Stimulated activated CD4-positive, alpha-beta T cell treated with anti-CD3 and anti-CD28 coated beads, Interleukin-4, amount 100 ng/mL, for 1 hour (primary cell): ENCODE measurements at places on chromosomes 12 and 14.

GRCh38 chr12:45732936-45733335, 3.4 kb downstream of the ARID2 start:
- no peak for DNase-seq

- peak; percentile 39 for DNase-seq
These were observed 464.0 kb downstream of the RAD51B start for GRCh38 chr14:68283378-68284123.

GRCh38 chr12:28794211-28794610, 354.9 kb upstream of the FAR2 start:
- DNase-seq: no peak

DNA sequence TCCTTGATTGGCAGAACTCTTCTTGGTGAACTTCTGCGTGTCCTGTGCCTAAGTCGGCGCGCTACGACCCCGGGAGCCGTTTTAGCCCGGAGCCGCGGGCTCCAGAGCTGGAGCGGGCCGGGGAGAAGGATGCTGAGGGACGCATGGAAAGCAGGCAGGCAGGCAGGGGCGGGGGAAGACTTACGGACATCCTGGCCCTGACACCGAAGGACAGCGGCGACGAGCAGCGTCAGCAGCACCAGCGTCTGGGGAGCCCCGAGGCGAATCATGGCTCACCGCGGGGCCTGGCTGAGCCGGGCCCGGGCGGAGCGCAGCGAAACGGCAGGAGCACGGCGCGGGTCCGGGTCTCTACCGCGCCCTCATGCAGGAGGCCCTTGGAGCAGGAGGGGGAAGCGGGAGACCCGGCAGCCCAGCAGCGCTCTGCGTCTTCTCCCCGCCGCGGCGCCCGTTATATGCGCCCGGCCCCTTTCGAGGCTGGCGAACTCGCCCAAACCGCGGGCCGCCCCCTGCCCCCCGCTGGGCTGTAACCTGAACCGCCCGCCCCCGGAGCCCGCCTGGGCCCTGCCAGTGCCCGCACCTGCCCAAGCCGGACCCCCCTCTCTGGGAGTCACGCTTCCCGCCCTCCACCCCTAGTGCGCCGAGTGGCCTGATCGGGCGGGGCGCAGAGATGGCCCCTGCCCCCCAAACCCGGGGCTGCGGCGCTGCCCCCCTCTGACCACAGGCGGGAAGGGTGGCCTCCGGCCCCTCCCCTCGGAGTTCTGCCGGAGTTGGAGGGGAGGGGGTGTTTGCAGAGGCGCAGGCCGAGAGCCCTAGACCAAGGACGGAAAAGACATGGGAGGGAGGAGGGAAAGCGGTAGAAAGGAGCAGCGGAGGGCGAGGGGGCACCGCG, at the start of gene COL2A1:
TSS of gene COL2A1 (minus strand) at position 424 of the 889 bp plus-strand sequence. CDS start at position 269, 155 bp downstream.
- DNase-seq: peak; percentile 23

DNA sequence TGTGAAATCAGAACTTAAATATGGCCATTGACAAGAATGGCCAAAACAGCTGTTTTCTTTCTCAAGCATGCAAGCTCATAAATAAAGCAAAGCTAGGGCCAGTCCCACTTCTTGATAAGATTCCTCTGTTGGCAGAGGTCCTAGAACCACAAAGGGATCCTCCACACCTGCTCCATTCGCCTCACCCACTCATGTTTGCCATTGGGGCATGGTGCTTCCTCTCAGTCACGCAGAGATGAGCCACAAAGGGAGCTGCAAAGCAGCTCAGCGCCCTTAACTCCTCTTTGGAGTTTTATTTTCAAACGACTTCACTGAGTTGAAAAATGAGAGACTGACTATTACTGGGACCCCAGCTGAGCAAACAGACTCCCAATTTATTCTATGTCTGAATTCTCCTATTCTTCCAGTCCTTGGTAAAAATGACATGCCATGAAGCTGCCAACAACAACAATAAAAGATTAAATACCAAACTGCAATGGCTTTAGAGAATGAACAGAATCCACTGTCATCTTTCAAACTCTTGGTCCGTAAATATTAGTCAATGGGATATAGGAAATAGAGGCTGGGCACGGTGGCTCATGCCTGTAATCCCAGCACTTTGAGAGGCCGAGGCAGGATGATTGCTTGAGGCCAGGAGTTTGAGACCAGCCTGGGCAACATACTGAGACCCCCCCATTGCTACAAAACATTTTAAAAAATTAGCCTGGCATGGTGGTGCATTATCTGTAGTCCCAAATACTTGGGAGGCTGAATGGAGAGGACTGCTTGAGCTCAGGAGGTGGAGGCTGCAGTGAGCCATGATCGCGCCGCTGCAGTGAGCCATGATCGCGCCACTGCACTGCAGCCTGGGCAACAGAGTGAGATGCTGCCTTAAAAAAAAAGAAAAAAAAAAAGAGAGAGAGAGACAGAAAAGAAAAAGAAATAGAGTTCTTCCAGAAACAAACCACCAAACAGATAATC, 16.4 kb downstream of the MANSC1 start:
- no peak for DNase-seq

- DNase-seq: no peak
These were observed 88.5 kb upstream of the FZD10 start for GRCh38 chr12:130073721-130074120.

GRCh38 chr12:106431839-106432411, 74.4 kb downstream of the POLR3B start:
- DNase-seq: no peak

DNA sequence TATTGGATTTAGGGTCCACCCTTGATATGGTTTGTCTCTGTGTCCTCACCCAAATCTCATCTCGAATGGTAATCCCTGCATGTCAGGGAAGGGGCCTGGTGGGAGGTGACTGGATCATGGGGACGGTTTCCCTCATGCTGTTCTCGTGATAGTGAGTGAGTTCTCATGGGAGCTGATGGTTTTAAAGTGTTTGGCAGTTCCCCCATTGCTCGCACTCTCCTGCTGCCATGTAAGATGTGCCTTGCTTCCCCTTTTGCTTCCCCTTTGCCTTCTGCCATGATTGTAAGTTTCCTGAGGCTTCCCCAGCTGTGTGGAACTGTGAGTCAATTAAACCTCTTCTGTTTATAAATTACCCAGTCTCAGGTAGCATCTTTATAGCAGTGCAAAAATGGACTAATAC, 118.3 kb downstream of the VRK1 start:
- DNase-seq: no peak

GRCh38 chr14:74951443-74952179, 3.8 kb downstream of the PGF start:
- no peak for DNase-seq

DNA sequence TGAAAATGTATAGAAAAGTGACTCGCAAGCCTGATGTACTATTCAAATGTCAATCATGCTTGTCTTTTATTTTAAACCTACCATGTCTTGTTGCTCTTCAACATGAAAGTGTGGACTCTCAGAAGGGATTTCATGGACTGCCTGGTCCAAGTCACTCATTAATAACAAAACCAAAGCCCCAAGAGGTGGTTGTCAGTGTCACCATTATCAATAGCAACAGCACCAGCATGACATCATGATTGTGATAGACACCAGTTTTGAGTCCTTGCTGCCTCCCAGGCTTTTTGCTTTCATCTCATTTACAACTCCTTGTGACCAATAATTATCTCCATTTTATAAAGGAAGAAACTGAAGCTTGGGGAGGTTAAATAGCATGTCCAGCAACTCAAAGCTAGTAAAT, 112.0 kb upstream of the TMPO start:
- DNase-seq: no peak

- DNase-seq: no peak
These were observed 108.7 kb downstream of the GLT1D1 start for GRCh38 chr12:128961957-128962356.

GRCh38 chr14:22822571-22823098, 7.1 kb upstream of the MRPL52 start:
- DNase-seq: peak; percentile 73

GRCh38 chr12:2395354-2395977, 342.7 kb downstream of the CACNA1C start:
- DNase-seq: peak; percentile 31

- no peak for DNase-seq
These were observed 42.5 kb upstream of the DIO3 start for GRCh38 chr14:101518611-101519473.

- DNase-seq: no peak
These were observed 31.4 kb upstream of the RAP1B start for GRCh38 chr12:68579254-68579653.

- peak; percentile 23 for DNase-seq
These were observed 99.1 kb upstream of the NAP1L1 start for GRCh38 chr12:76183459-76184186.

DNA sequence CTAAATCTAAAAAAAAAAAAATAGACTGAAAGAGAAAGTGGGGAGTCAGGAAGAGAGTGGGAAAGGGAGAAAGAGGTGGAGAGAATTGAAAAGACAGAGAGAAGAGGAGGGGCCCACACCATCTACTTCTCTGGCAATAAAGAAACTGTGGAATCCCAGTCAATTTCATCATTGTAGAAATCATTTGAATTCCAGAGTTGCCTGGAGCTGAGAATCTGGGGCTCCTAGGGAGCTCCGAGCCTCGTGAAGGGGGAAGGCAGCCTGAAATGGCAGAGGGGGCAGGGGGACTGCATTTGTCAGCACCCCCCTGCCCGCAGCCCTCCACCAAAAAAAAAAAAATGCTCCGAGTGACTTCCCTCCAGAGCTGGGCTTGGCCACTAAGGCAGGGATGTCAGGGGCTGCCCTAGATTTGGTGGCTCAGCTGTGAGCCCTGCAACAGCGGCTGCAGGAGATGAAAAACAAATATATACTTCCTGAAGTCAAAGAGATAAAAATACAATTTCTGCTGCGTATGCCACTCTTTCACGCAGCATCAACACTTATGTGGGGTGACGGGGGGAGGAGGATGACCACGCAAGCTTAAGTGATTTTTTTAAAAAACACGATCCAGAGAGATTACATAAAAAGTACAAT, 80.5 kb downstream of the BCL11B start:
- DNase-seq: no peak

- no peak for DNase-seq
These were observed 108.6 kb downstream of the EGLN3 start for GRCh38 chr14:33842299-33842698.

DNA sequence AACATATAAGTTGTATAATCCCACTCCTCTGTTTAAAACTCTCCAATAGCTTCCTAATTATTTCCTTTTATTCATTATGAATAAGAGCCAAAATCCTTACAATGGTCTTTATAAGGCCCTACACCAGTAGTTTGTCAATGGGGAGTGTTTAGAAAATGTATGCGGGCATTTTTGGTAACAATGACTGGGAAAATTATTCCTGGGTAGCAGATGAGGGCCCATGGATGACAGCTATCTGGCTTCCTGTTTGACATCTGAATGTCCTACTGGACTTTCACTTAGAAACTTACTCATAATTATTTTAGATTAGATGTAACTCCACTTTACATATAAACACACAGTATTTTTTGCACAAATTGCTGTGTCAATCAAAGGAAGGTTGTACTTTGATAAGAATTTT, 101.2 kb downstream of the PAPLN start:
- no peak for DNase-seq

- DNase-seq: no peak
These were observed 50.4 kb downstream of the ACADS start for GRCh38 chr12:120775862-120776552.

GRCh38 chr12:56007564-56008559, 10.8 kb downstream of the SUOX start:
- peak; percentile 77 for DNase-seq

DNA sequence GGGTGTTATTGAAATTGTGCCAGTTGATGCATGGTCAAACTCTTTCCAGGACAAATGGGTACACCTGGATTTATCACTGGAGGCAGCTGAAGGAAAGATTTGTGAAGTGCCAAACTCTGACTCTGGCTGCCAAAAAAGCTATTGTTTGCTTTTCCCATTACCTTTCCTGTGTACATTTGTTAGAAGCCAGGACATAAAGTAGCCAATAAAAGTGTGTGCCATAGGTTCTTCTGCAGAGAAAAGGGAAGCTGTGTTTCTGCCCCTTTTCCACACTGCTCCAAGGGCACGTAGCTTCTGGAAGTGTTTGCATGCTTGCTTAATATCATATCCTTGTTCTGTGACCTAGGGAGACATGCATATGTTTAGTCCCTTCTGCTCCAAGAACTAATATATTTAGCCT, 1114.4 kb downstream of the SLC16A7 start:
- DNase-seq: no peak

- DNase-seq: no peak
These were observed 204.3 kb downstream of the KIF26A start for GRCh38 chr14:104342435-104343293.

DNA sequence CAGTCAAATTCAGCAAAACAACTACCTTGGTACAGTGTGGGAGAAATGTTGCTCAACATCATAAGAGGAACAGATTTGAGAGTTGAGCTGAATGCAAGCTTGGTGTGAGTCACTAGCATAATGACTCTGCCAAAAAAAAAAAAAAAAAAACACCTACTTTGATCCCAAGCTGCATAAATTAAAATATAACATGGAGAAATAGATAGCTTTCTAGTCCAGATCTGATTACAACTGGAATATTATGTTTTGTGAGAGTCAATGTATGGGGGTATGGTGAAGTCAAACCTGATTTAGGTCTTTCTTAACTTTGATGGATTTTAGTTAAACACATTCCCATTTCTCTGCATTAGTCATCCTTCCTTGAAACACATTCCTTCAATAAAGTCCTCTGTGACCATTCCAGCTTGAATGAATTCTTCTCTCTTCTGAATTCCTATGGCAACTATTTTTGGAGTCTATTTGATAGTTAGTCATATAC, 188.1 kb downstream of the SLC5A8 start:
- no peak for DNase-seq

DNA sequence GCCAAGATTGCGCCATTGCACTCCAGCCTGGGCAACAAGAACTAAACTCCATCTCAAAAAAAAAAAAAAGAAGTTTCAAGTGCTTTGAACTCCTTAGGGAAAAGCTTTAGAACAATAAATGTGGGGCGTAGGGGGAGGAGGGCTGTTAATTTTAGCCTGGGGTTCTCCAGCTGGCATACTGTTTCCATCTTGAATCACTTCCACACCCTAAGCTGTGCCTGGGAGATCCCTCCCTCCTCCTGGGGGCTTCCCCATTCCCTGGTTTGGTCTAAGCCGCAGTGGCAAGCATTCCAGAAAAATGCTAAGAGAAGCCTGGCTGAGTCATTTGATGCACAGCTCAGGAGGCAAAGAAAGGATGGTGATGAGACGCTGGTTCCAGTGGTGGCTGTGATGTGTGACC, 2.3 kb upstream of the ZNF384 start:
- DNase-seq: no peak

DNA sequence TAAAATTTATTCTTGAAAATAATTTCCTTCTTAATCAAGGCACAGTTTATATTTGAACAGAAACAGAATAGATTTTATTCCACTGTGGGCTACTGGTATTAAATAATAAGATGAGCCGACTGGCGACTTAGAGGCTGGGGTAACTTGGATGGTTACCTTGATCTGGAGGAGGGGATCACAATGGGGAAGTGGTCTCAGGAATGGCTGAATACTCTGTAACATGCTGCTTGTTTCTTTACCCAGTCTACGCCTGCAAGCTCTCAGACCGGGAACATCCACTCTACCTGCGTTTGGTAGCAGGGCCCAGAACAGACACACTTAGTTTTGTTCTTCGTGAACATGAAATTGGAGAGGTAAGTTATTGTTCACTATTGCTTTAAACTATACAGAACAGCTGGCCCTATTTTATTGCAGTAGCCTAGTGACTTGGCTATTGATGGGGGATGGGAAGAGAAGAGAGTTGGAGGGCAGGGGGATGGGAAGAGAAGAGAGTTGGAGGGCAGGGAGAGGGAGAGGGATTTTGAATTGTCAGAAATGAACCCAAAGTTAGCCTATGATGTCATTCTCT, 67.9 kb downstream of the GNS start:
- no peak for DNase-seq

- DNase-seq: no peak
These were observed 34.5 kb upstream of the VRK1 start for GRCh38 chr14:96762650-96763049.

- no peak for DNase-seq
These were observed 429.0 kb upstream of the FBXO33 start for GRCh38 chr14:39861229-39861600.

- no peak for DNase-seq
These were observed 56.7 kb downstream of the CD163L1 start for GRCh38 chr12:7387289-7387688.
